ENCODE measurements at places on chromosomes 5 and 9.
A peak's percentile ranks its signal among the peaks of the same experiment; 100 is the strongest.

GRCh38 chr5:95931079-95931833, 30.4 kb downstream of the ELL2 start:
- DNase-seq, result peak; percentile 79

- DNase-seq, result no peak
Measured at GRCh38 chr9:125239631-125240597, 1.2 kb downstream of the HSPA5 start.

GRCh38 chr9:31185831-31186230, 1198.6 kb upstream of the ACO1 start:
- DNase-seq, result no peak

DNA sequence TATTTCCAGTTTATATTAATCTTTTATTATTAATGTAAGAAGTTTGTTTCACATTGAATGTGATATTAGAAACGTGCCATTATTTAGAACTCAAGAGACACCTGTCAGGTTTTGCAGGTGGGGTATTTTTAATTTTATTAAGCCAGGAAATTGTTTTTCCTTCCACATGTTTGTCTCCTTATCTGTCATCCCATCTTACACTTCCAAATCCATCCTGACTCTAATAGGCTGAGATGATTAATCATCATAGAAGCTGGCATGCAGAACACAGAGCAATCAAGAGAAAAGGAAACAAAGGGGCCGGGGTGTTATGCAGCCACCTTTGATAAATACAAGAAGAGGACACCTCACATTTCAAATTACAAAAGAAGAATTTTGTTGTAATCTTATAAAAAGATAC, 506.5 kb downstream of the ISL1 start:
- no peak for DNase-seq

DNA sequence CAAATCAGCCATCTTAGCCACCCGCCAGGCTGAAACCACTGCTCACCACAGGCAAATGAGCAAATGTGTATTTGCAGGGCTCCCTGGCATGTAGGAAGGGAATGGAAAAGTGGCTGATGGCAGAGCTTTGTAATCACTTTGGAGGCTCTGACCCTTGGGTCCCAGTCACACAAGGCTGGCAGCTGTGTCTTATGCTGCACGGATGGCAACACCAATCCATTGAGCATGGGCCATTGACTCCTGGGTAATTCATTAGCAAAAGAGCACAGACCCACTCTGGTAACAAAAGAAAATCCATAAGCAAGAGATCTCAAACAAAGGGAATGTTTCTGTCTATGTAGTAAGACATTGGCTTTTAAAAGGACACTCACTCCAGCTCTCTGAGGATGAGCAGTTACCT, 57.6 kb downstream of the SPOCK1 start:
- DNase-seq, result no peak

GRCh38 chr9:89564346-89564878, 40.4 kb upstream of the GADD45G start:
- no peak for DNase-seq

DNA sequence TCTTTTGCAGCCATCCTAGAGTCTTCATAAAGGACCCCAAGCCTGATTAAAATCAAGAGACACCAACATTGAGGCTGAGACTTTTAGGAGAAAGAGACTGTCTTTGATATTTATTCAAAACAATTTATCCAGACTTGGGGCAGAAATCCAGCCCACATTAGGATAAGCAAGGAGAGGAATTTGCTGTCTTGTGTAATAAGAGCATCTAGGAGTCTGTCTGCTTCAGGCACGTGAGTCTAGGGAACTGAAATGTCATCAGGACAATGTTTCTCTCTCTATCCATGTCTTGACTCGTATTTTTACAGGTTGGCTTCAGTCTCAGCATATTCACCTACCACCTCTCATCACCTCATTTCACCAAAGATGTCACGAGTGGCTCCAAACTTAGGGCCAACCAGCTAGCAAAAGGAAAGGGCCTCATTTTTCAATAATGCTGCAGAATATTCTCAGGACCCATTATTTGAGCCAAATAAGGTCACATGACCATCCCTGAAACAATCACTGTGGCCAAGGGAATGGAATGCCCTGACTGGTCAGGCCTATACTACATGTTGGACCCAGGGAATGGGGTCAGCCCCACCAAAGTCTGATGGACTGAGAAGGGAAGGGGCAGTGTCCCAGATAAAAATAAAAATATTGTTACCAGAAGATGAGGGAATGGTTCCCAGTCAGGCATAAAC, 70.3 kb upstream of the SAP30L start:
- no peak for DNase-seq

- no peak for DNase-seq
Measured at GRCh38 chr9:128361296-128361985, 9.7 kb upstream of the URM1 start.

DNA sequence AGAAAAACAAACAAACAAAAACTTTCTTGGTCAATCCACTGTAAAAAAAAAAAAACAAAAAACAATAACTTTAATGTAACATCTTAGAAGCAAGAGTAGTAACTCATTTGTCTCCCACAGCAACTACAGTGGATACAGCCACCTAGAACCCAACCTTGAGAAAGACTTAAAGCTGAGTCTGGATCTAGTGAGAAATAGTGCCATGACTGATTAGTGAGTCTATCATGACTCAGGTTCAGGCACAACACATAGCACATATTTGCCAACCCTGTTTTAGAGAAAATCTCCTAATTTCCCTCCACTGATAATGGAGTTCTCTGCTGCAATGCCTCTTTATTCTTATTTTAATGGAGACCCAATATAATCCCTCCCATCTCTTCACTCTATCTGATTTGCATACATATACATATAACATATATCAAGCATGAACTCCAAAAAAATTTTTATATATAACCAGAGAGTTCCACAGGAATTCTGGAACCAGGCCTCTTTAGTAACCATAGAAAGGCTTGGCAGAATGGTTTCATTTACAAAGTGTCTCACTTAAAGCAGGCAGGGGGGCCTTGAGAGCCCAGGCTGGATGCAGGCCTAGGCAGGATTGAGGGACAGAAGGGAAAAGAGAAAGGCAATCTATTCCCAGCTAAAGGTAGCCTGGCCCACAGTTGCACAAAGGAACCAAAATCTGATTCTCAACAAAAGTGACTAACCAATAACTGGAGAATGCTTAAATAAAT, 11.9 kb upstream of the NR4A3 start:
- no peak for DNase-seq

DNA sequence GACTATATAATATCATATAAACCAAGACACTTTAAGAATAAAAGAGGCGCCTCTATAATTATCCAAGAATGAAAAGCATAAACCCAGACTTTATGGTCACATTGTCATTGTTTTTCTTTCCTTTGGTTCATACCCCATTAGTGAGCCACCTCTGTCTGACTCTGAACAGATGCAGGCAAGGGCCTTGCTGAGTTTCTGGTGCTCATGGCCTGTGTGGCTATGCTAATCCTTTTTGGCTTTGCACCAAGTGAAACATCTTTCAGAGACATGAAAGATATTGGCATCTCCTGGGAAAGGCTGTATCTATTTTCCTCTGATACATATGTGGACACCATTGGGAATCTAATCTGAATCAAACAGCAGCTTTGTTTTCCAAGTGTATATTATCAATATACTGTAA, 222.5 kb downstream of the CHSY3 start:
- no peak for DNase-seq

- peak; percentile 83 for DNase-seq
Measured at GRCh38 chr9:132877824-132878694, at the start of gene AK8. Gene AK8, minus strand, starts transcription at chr9:132878284. Its CDS starts 29 bp downstream, at chr9:132878255.

- no peak for DNase-seq
Measured at GRCh38 chr5:151449839-151450238, 2.4 kb downstream of the SLC36A1 start.

GRCh38 chr9:114047717-114048116, 30.4 kb downstream of the AMBP start:
- DNase-seq, result no peak

GRCh38 chr5:174446988-174447387, 277.4 kb upstream of the MSX2 start:
- no peak for DNase-seq

All from hematopoietic multipotent progenitor cell treated with erythropoietin and hydrocortisone succinate and interleukin-3 and kit ligand, for 17 days (in vitro differentiated cells).